ENCODE measurements at places on chromosomes 7 and 10.

GRCh38 chr7:137411446-137411845 is 67.9 kb upstream of the PTN start:
- DNase-seq: no peak

DNA sequence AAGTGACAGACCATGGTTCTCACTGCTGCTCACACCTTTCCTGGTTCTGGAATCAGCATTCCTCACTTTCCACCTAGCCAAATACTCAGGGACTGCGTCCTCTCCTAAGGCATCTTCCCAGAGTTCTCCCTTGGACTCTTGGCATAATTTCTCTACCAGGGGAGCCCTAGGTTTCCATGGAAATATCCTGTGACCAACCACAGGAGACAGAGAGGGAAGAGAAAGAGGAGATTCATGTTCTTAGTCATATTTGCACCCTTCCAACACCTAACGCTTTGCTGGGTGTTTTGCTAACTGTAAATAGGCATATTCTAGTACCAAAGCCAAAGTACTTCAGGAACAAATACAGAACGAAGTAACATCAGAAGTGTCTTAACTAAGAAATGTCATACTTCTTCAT is 28.6 kb downstream of the DENND11 start:
- no peak for DNase-seq

DNA sequence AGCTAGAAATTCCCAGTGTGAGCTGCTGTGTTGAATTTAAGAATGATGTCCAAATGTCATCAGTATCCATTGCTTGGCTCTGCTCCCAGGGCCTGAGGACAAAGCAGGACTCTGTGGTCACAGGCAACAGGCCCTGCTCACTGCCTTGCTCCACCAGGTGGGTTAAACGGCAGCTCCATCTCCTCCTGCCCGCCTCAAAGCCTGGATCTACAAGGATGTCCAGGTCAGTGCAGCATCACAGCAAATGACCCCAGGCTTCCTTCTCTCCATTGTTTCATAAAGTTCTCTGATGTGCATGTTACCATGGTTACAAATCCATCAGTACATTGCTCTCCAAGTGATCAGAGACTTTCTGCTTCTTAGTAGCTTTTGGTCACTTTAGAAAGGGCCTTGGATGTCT is 322.0 kb upstream of the ZNF32 start:
- DNase-seq: no peak

DNA sequence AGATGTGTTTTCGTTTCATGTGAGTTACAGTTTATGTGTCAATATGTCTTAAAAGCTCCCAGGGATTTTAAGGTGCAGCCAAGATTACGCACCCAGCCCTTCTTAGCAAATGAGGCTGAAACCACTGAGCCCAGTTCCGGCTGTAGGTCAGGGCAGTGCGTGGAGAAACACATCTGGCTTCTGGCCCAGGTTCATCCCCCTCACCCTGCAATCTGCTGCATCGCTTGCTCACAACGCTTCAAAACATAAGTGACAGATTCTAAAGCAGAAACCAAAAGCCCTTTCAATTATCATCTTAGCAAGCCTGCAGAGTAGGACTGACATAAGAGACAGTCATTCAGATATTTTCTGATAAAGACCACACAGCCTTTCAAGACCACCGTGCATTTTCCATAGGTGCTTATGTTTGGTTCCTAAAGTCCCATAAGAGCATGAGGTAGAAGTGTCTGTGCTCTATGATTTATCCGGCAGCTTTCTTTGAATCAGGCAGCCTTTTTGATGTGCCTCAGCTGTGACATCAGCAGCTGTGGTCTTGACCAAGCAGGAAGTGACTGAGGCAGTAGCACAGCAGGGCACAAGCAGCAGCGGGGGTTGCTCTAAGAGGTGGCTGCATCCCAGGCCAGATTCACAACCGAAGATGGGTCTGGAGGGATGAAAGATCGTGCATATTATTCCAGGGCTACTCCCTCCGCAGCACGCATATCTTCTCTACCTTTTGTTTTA is 72.1 kb upstream of the LYZL2 start:
- DNase-seq: no peak

Measured in right hindlimb (tissue), 1 donor.